Fibroblast of lung (primary cell): ENCODE measurements at places on chromosomes 2 and 18. TPM values are rescaled to one million over a fixed set of nuclear protein-coding genes. Genes with fewer than 3 reads are reported as not detected.

DNA sequence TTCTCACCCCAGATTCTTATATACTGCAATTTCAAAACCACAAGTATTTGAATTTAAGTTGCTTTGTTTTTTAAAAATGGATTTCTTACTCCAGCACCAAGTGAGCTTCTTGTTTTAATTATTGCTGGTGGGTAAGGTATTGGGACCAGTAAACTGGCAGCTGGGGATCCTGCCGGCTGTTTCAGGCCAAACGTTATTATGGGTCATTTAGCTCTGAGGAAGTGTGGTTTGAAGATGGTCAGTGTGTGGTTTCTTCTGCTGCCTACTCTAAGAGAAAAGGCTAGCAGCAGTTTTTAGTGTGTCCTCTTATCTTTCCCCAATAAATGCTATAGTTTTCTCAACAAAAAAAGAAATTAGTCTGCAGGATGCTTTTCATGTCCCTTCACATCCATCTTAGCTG lies 30.6 kb downstream of the CFAP221 start:
- DNase-seq: peak; percentile 4

DNA sequence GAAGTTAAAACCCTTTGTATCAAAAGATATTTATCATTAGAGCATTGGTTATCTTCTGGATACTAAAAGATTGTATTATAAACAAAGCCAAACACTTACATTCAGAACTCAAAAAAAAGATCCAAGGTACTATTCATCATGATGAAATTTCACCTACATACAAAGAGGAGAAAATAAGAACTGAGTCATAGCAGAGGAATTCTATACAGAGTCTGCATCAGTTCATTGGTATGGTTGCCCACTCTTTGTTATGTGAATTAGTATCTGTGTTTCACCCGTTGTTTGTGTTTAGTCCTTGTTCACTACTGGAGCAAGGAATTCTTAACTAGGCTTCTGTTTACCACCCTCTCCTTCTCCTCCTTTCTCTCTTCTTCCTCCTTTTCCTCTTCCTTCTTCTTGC lies 157.9 kb downstream of the LNPK start:
- peak; percentile 49 for DNase-seq

GRCh38 chr18:35729991-35730668 lies 148.6 kb downstream of the GALNT1 start:
- peak; percentile 33 for DNase-seq

MALL gene
- polyA plus RNA-seq: 3.6 and 32.5 TPM in 2 replicates

GRCh38 chr2:107731435-107731834 lies 95.3 kb upstream of the RGPD4 start:
- DNase-seq: no peak

DNA sequence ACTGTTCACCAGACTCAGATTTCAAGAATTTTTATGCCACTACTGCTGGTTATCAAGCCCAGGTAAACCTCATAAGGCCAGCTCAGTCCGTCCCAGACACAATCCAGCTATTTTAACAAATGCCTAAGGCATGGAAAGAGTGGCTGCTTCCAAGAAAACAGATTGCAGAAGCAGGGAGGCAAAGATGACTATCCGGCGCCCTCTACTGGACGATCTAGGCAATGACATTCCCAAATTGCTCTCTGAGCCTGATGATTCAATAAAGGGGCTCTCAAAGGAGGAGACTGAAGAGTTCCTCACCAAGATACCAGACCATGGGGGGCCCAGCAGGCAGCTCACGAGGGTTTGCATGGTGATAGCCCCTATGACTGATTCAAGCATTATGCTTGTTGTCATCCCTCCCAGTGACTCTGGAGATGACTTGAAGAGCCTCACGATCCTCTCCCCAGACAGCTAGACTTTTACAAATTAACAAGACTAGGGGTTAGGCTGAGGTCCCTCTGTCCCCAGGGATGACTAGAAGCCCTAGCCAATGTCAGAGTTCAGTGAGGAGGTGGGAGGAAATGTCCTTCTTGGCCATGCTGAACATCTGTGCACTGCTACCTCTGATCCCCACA lies 25.0 kb downstream of the SERPINB8 start:
- DNase-seq: peak; percentile 41

SESTD1 gene
- polyA plus RNA-seq: 25.5 and 51.9 TPM in 2 replicates

NEU4 gene
- not detected in 2 replicates for polyA plus RNA-seq

GRCh38 chr2:215949991-215950404 lies 63.4 kb downstream of the MREG start:
- peak; percentile 53 for DNase-seq

GORASP2 gene
- 220 and 228 TPM in 2 replicates for polyA plus RNA-seq

ABHD1 gene
- polyA plus RNA-seq: 0.08 and 0.10 TPM in 2 replicates

NEMP2 gene
- 5.5 and 6.0 TPM in 2 replicates for polyA plus RNA-seq

DNA sequence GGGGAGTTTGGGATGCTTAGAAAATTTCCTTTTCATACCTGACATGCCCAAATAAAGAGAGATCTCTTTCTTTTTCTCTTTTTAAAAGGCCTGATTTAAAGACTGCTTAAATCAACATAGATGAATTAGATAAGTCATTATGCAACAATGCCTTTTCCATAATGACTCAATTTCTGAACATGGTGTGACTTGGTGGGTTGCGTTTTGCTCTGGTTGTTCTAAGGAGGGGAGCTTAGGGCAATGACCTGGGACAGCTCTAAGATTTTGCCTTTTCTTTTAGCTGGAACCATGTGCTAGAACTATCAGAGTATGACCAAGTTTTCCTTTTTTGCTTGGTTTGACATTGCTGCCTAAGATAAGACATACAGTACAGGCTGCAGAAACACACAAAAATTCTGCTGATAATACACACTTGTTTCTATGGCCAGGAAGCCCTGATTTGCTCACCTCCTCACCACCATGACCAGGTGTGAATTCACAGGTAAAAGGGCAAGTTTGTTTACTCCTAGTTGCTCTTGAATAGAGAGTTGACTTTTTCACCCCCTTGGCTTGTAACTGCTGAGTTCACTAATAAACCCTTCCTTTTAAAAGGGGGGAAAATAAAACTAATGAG lies 58.1 kb upstream of the IL1RL1 start:
- DNase-seq: no peak

GRCh38 chr2:112699984-112700667 lies 20.7 kb upstream of the NT5DC4 start:
- DNase-seq: peak; percentile 50

RAB3GAP1 gene
- 32.6 and 42.4 TPM in 2 replicates for polyA plus RNA-seq

GRCh38 chr18:58400331-58400870 lies 228.5 kb downstream of the ALPK2 start:
- no peak for DNase-seq

LBH gene
- polyA plus RNA-seq: 320 and 604 TPM in 2 replicates

- DNase-seq: no peak
Measured at GRCh38 chr2:44598330-44599119, 236.8 kb downstream of the CAMKMT start.

- no peak for DNase-seq
Measured at GRCh38 chr2:38474715-38475566, 97.9 kb upstream of the ATL2 start.

DSG2 gene
- 1.1 and 1.6 TPM in 2 replicates for polyA plus RNA-seq

- no peak for DNase-seq
Measured at GRCh38 chr2:189578272-189578950, 2.2 kb downstream of the SLC40A1 start.

CRYBA2 gene
- polyA plus RNA-seq: not detected in 2 replicates

DNA sequence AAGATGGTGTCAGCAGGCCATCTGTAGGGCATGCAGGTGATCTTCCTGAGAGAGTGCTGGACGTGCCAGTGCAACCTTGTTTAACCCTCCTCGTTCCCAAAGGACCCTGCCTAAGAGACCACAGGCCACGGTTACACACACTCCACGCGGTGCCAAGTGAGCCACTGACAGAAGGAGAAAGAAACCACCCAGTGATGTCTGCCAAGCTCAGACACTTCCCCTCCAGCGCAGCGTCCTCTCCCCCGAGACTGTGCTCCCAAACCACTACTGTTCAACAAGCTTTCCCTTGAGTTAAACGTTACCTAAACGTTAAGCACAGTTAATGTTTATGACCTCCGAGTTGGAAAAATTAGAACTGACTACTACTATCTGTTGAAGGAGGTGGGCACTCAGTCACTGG lies 119.1 kb upstream of the NCK2 start:
- no peak for DNase-seq

DNA sequence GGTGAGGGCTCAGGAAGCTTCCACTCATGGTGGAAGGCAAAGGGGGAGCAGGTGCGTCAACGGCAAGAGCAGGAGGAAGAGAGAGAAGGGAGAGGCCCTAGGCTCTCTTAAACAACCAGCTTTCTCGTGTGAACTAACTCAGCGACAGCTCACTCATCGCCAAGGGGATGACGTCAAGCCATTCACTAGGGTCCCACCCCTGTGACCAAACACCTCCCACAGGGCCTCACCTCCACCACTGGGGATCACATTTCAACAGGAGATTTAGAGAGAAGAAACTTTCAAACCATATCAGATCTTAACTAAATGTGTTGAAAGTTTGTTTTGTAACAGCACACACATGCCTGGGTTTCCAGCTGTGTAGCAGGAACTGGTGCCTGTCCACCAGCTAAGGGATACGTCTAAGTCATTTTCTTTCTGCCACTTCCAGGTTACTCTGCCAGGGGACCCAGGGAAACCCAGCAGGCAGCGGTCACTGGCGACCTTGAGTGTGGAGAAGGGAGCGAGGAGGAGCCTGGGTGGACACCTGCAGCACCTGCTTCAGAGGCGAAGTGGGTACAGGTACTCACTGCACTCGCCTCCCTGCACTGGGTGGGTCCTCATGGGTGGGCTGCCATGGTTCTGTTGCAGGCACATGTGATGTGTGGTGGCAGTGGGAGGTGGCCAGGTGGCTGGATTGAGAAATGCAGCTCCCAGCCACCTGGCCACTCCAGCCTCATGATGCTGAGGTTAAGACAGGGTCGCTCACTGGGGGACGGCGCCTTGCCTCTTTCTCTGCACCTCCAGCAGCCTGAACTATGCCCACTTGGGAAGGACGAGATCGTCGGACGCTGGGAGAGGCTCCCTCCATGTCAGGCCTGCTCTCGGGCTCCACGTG lies 8.4 kb upstream of the GPC1 start:
- peak; percentile 57 for DNase-seq

- peak; percentile 62 for DNase-seq
Measured at GRCh38 chr18:69948919-69949537, 1.4 kb upstream of the CD226 start.

- no peak for DNase-seq
Measured at GRCh38 chr2:16332681-16333557, 332.7 kb downstream of the CYRIA start.

SNED1 gene
- 10.1 and 27.2 TPM in 2 replicates for polyA plus RNA-seq

OSR1 gene
- 11.3 and 14.7 TPM in 2 replicates for polyA plus RNA-seq

RPRM gene
- polyA plus RNA-seq: 0.06 TPM in 1 of 2 replicates, not detected in the other

DNA sequence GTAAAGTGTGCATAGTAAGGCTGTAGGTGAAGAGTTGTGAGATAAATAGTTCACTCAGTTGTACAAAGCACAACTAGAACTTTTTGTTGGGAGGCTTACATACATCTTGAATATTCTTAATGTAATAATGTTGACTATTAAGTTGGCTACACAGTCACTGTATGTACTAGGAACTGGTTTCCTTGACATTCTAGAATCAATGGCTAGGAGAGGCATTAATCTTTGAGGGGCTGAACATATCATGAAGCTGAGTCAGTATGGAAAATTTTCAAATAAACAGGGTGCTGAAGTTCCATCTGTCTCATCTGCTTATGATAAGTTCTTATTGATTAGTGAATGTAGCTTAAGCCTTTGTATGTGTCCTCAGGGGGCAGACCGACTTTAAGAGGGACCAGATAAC lies 23.4 kb downstream of the METTL21A start:
- peak; percentile 20 for DNase-seq

DNA sequence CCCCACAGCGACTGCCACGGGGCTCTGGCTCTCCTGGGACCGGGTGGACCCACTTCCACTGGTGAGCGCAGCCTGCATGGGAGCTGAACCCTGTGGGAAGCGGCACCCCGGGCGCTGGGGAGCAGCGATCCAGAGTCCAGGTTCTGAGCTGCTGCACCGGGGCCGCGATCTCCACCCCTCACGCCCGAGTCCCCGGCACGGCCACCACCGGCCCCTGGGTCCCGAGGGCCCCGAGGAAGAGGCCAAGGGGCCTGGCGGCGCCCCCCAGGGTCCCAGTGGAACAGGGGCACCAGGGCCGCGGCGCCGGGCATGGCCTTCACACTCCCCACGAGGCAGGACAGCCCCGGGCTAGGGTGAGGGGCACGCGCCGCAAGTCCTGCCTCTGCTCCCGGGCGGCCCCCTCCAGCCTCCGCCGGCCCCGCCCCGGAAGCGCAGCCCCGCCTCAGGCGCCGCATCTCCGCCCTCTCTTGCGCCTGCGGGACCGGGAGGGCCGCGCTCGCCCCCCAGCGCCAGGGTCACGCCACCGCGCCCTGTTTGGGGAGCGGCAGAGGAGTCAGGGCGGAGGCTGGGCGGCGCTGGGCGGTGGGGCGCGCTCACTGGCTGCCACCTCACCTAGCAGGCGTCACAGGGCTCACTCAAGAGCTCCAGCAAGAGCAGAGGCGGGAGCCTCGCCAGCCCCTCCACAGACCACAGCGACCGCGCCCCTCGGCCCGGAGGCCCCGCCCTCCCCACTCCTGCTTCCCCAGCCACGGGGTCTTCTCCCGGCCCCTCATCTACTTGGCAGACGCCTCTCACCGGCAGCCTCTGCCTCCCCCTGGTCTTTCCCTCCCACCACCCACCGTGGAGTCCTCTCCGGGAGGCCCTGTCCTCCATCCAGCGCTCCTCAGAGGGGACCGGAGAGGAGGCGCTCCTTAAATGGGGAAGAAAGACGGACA lies 26.8 kb downstream of the THAP4 start:
- DNase-seq: peak; percentile 65

DNA sequence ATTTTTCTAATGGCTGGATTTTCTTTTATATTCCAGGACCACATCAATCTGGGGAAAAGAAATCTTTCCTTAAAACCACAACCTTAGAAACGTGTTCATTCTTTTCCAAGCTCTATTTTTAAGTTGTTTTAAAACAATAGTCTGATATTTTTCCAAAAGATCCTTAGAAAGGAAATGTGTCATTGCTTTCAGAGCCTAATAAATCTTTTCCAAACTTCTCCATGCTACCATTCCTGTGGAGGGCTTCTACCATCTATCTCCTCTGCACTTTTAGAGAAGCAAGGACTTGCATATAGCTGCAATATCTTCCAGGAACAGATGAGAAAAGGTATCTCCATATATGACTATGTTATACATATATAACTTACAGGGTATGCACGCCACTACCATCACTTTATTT lies 21.2 kb downstream of the WDFY1 start:
- peak; percentile 48 for DNase-seq

SLC11A1 gene
- polyA plus RNA-seq: 0.02 and 0.03 TPM in 2 replicates

IRS1 gene
- 14.3 and 24.0 TPM in 2 replicates for polyA plus RNA-seq

CIB4 gene
- polyA plus RNA-seq: not detected in 2 replicates

DNA sequence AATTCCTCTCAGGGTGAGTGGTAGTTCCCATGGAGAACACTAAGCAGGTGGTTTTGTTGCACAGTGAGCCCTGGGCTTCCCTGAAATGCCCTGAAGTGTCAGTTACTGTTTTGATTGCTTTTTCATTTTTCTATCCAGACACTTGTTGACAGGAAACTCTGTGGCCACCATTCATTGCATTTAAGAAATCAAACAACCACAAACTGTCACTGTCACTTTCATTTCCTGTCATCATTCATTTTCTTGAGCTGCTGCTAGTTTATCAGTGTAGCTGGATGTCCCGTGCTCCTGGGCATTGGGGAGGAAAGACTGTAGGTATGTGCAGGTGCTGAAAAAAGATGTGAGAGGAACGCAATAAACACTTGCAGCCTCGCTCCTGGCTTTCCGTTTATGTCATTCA lies 891.6 kb upstream of the ZEB2 start:
- no peak for DNase-seq

- no peak for DNase-seq
Measured at GRCh38 chr2:25032901-25033300, 9.0 kb upstream of the EFR3B start.

RESP18 gene
- polyA plus RNA-seq: not detected in 2 replicates

PDCL3 gene
- 29.0 and 36.1 TPM in 2 replicates for polyA plus RNA-seq

GRCh38 chr2:29398384-29399237 lies 283.4 kb downstream of the CLIP4 start:
- DNase-seq: peak; percentile 65

GRCh38 chr2:6314218-6314960 lies 551.3 kb downstream of the CMPK2 start:
- DNase-seq: peak; percentile 36
